NCI-H1930 (cell line): ENCODE measurements at places on chromosomes 5 and 9.

GRCh38 chr5:129820-130219, 37.9 kb downstream of the PLEKHG4B start:
- no peak for DNase-seq

- no peak for DNase-seq
Measured at GRCh38 chr5:115751176-115751575, 65.3 kb downstream of the CDO1 start.

- no peak for DNase-seq
Measured at GRCh38 chr9:105416840-105417239, 31.0 kb upstream of the FSD1L start.

DNA sequence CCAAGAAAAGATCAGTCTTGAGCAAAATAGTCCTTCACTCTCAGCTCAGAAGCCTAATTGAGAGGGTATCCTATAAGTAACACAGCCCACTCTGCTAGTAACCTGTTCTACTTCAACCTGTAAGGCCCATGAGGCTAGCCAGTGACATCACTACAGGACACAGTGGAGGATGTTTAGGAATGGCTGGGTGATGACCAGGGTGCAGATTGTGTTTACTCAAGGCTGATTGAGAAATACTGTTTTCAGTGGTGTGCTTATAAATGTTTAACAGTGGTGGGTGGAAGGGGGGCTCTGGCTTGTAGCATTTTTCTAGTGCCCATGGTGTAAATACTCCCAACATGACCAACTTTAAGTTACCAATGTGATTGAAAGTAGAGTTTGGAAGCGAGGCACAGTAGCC, 159.8 kb upstream of the CCDC152 start:
- DNase-seq = no peak

GRCh38 chr9:101912698-101913097, 174.3 kb upstream of the GRIN3A start:
- DNase-seq = no peak

GRCh38 chr9:121267689-121268597, at the start of gene GSN:
GSN (plus strand) TSS chr9:121268162; CDS start chr9:121301972, 33,810 bp downstream.
- DNase-seq = peak; percentile 54

- no peak for DNase-seq
Measured at GRCh38 chr9:114745879-114746550, 59.8 kb downstream of the TNFSF15 start.

GRCh38 chr9:71858812-71859211, 52.2 kb downstream of the ABHD17B start:
- DNase-seq = no peak

- DNase-seq = no peak
Measured at GRCh38 chr9:70413464-70413798, 1.0 kb downstream of the KLF9 start.

DNA sequence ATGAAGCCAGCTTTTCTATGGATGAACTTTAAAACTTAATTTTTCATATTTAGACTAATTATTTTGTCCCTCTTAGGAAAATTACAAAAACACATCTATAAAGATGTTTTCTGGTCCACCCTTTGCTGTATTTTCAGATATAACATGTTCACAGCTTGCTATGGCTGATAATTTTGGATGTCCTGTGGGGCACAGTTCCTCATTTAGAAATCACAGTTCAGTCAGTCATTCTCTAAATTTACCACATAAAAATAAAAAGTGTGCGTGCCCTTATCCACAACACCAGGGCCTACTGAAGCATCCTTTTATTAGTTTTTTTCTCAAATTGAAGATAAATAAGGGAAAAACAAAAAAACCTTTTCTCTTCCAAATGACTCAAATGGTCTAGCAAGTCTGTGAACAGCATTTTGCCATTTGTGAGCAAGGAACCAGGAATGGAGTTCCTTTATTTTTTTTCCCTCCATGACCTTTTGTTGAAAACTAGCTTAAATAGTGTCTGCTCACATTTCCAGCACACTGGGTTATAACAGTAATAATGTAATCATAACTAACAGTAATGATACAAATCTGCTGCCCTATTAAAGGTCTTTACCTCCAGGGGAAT, 87.1 kb downstream of the CEMIP2 start:
- DNase-seq = no peak

- no peak for DNase-seq
Measured at GRCh38 chr9:136697821-136698526, 10.7 kb upstream of the AGPAT2 start.

DNA sequence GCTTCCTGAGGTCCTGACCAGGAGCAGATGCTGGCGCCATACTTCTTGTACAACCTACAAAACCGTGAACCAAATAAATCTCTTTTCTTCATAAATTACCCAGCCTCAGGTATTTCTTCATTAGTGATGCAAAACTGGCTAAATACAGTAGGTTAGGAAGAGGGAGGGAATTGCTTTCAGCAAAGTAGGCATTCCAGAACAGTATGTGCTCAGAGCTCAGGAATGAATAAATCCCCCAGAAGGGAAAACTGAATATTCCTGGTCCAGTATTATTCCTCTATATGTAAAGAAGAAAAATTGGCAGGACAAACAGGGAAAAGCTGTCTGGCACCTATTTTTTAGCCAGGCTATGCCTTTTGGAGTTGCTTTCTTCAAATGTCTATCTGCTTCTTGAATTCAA, 577.1 kb downstream of the PSAT1 start:
- no peak for DNase-seq

GRCh38 chr9:88494983-88495721, 39.8 kb upstream of the NXNL2 start:
- DNase-seq = no peak

- DNase-seq = no peak
Measured at GRCh38 chr9:38256461-38256860, 136.0 kb upstream of the ALDH1B1 start.

DNA sequence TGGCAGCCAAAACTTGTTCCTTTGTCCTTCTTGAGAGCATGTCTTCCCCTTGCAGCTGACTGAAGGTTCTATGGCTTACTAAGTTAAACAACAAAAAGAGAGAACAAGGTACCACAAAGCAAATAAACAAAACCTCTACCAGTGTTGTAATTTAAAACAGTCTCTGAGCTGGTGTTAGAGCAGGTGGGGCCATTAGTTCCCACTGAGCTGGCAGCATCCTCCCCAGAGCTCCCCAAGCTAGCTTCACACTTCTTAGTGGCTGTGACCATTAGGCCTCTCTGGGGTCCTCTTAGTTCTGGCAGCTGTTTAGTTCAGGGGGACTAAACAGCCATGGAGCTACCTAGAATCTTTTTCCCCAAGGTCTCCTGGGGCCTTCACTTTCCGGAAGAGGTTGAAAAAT, 128.6 kb upstream of the ELL2 start:
- no peak for DNase-seq

DNA sequence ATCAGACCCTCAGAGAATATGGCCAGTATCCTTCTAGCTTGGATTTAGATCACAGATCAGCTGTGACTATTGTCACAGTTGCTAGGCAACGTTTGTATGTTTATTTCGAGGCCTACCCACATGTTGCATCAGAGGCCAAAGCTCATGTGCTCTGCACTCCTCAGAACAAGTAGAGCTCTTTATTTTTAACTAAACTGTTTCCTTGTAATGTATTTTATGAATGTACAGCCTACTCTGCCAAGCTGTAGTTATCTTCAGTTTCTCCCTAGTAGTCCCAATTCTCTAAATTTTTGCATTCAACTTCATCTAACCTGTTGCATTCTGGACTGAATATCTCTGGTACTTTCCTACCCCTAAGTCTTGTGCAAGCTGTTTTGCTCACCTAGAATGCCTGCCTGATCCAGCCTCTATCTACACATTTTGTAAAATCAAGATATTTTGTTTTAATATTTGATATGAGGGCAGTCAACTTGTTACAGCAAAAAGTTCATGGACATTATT, 52.8 kb downstream of the CAST start:
- DNase-seq = no peak

GRCh38 chr5:142981886-142982820, 212.0 kb downstream of the ARHGAP26 start:
- no peak for DNase-seq

DNA sequence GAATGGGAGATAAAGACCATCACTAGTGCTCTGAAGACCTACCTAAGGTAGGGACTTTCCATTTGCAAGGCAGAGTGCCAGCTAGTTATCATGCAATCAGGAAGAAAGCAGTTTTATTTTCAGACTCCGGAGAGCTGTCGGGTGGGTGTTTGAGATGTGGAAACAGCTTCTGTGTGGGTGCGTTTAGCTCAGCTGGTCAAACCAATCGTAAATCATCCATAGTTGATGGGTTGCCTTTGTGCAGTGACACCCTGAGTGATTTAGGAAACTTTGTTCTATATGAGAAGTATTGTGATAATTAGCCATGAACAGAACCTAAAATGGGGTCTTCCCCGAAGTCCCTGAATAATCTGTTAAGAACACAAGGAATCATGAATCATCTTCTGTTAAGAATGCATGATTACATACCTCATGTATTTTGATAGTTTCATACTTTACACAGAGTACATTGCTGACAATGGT, 284.3 kb downstream of the ARHGAP26 start:
- DNase-seq = no peak

GRCh38 chr9:93085676-93086075, 10.3 kb upstream of the CARD19 start:
- no peak for DNase-seq

GRCh38 chr5:154309371-154309745, 118.8 kb downstream of the GALNT10 start:
- no peak for DNase-seq

DNA sequence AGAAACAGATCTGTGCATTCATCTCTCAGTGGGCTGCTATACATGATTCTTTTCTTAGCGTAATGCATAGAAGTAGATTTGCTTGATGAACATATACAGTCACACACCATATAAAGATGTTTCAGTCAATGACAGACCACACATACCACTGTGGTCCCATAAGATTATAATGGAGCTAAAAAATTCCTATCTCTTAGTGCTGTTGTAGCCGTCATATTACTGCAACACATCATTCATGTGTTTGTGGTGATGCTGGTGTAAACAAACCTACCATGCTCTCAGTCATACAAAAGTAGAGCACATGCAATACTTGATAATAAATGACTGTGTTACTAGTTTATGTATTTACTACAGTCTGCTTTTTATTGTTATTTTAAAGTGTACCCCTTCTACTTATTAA, 214.3 kb downstream of the ARHGAP26 start:
- DNase-seq = no peak

GRCh38 chr9:19232823-19233194, 2.3 kb downstream of the DENND4C start:
- DNase-seq = no peak

- no peak for DNase-seq
Measured at GRCh38 chr5:27821681-27822080, 783.3 kb upstream of the CDH9 start.

GRCh38 chr9:31573561-31573960, 810.9 kb upstream of the ACO1 start:
- DNase-seq = no peak

DNA sequence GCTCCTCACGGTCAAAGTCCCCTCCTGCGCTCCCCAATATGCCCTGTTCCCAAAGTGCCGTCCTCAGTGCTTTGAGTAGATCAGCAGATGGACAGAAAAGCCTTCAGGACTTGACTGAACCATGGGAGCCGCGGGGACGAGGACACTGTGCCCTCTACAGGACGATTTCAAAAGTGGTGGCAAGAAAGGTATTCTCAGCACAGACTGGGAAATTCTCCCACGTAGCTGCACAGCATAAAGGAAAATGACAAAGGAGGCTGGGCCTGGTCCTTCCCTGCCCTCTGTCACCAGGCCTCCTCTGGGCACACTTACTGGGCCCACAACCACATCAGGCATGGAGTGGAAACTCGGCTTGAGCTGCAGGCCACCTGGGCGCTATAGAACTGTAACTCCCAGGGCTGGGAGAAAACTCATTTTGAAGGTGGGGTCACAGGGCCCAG, 16.7 kb upstream of the MTMR12 start:
- no peak for DNase-seq

GRCh38 chr5:172412724-172413286, 41.5 kb downstream of the SH3PXD2B start:
- no peak for DNase-seq

DNA sequence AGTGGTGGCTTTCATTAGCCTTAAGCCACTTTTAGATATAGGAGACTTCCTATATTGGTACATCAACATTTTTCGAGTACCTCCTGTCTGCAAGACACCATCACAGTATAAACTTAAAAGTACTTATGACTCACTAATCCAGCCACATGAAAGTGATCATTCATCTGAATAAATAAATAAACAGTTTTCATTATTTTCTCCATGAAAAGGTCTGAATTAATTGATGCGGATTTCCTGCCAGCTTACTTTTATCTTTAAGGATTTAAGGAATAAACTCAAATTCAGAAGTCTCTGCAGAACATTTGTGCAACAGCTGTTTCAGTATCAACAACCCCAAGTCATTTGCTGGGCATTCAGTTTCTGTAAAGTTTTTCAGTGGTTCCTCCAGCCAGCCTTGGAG, 4.0 kb downstream of the SAP30L start:
- no peak for DNase-seq

GRCh38 chr5:73938280-73938937, 312.4 kb downstream of the ARHGEF28 start:
- no peak for DNase-seq

GRCh38 chr9:87004016-87004415, 56.7 kb upstream of the GAS1 start:
- no peak for DNase-seq

- DNase-seq = no peak
Measured at GRCh38 chr5:164335837-164336236, 830.4 kb downstream of the MAT2B start.

- no peak for DNase-seq
Measured at GRCh38 chr5:83556190-83556589, 84.6 kb downstream of the VCAN start.

- no peak for DNase-seq
Measured at GRCh38 chr5:87765009-87765408, 352.3 kb upstream of the CCNH start.

GRCh38 chr5:5421149-5421960, 1.1 kb upstream of the ICE1 start:
- DNase-seq = no peak

- no peak for DNase-seq
Measured at GRCh38 chr5:6752236-6752635, 39.0 kb downstream of the TENT4A start.

GRCh38 chr5:39447059-39447458, 22.3 kb upstream of the DAB2 start:
- no peak for DNase-seq

DNA sequence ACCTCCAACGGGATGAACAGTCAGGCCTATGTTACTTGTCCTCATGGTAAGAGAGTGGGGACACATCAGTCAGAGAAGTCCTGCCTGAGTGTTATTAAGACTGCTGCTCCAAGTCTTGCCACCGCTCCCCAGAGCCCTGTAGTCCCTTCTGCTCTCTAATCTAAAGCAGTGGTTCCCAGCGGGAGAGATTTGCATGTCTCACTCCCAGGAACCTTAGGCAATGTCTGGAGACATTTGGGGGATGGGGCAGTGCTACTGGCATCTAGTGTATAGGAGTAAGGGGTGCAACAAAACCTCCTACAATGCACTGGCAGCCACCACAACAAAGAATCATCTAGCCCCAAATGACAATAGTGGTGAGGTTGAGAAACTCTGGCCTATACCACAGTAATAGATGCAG, 2.6 kb upstream of the SVEP1 start:
- no peak for DNase-seq

GRCh38 chr9:105932276-105932675, 237.9 kb downstream of the TMEM38B start:
- DNase-seq = no peak

GRCh38 chr5:143820451-143820850, 8.5 kb downstream of the HMHB1 start:
- DNase-seq = no peak
